Left lung (tissue), 14 donors: ENCODE measurements at places on chromosomes 2 and 18. TPM values are rescaled to one million over a fixed set of nuclear protein-coding genes. Genes with fewer than 3 reads are reported as not detected.
A peak's percentile ranks its signal among the peaks of the same experiment; 100 is the strongest.

Gene GALNT14
- total RNA-seq = 2.1 TPM

GRCh38 chr2:37852585-37853014 lies 72.5 kb upstream of the RMDN2 start:
- DNase-seq = no peak
- peaks cover 43% of the 10 kb centered on the region for H3K4me1 ChIP-seq
- H3K36me3 ChIP-seq = no peaks in the 10 kb centered on the region
- peak overlapping the region; percentile 8 for H3K27ac ChIP-seq

Gene GALNT3
- total RNA-seq = 37.7 TPM

- H3K36me3 ChIP-seq = no peaks in the 10 kb centered on the region
- DNase-seq = no peak
- no peaks in the 10 kb centered on the region for H3K4me1 ChIP-seq
- no peaks in the 10 kb centered on the region for H3K27me3 ChIP-seq
- H3K27ac ChIP-seq = no peak overlapping the region
These were observed 215.5 kb upstream of the RAB6C start for GRCh38 chr2:129763966-129764365.

- no peaks in the 10 kb centered on the region for H3K4me1 ChIP-seq
- no peaks in the 10 kb centered on the region for H3K36me3 ChIP-seq
- DNase-seq = no peak
- H3K27ac ChIP-seq = no peak overlapping the region
These were observed 31.3 kb downstream of the NPHP1 start for GRCh38 chr2:110173523-110173922.

GRCh38 chr2:34373586-34374233 lies 774.6 kb upstream of the FAM98A start:
- no peaks in the 10 kb centered on the region for H3K4me1 ChIP-seq
- DNase-seq = no peak
- H3K4me3 ChIP-seq = no peak overlapping the region
- no peaks in the 10 kb centered on the region for H3K27me3 ChIP-seq
- no peaks in the 10 kb centered on the region for H3K36me3 ChIP-seq

Gene PLEKHH2
- 23.3 TPM for total RNA-seq

- H3K4me3 ChIP-seq = no peak overlapping the region
- no peaks in the 10 kb centered on the region for H3K36me3 ChIP-seq
- H3K4me1 ChIP-seq = no peaks in the 10 kb centered on the region
- no peaks in the 10 kb centered on the region for H3K27me3 ChIP-seq
- no peak for DNase-seq
- H3K27ac ChIP-seq = no peak overlapping the region
These were observed 42.6 kb upstream of the ASXL2 start for GRCh38 chr2:25920786-25921415.

GRCh38 chr18:28183418-28184078 lies 6.6 kb upstream of the CDH2 start:
- H3K27ac ChIP-seq = no peak overlapping the region
- H3K4me3 ChIP-seq = no peak overlapping the region
- no peak for DNase-seq

Gene MREG
- total RNA-seq = 13.9 TPM

DNA sequence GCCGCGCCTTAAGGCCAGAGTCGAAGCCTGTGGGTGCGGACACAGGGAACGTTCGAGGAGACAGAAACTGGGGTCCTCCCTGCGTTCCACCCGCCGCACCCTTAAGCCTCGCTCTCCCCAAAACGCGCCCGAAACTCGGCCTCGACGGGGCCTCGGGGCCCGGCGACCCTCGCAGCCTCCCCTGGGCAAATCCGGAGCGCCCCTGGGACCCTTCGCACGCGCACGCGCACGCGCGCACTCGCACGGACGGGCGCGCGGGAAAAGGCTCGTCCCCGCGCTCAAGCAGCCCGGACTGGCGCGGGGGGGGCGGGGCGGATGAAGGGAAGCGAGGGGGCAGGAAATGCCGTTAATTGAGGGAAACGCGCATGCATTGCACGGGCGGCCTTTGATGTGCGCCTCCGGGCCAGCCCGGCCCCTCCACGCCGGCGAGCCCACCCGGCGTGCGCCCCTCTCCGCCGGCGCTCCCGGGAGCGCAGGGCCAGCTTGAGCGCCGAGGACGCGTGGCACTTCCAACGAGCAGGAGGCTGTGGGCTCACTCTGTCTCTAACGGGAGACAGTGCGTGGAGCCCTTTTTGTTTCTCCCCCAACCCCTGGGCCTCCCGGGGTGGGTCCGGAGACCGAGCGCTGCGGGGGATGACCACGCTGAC lies 5.4 kb upstream of the SALL3 start:
- H3K27ac ChIP-seq = no peak overlapping the region
- DNase-seq = no peak
- no peak overlapping the region for H3K4me3 ChIP-seq
- peaks cover 100% of the 10 kb centered on the region for H3K27me3 ChIP-seq

DNA sequence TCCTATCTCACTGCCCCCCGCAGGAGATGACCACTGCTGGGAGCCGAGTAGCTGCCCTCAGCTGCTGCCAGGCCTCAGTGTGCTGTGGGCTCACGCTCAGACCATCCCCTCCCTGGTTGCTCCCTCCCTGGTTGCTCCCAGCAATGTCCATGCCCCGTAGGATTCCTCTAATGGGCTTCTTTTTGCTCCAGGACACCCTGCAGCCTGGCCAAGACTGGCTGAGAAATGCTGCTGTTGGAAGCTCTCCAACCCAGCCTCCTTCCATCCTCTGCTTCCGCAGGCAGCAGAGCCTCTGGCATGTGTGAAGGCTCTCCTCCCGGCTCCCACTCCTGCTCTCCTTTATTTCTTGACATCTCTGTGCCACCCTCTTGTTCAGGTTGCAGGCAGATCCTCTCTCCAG lies 48.6 kb downstream of the SOX11 start:
- no peaks in the 10 kb centered on the region for H3K4me1 ChIP-seq
- no peaks in the 10 kb centered on the region for H3K27me3 ChIP-seq
- no peak overlapping the region for H3K4me3 ChIP-seq
- DNase-seq = no peak
- H3K36me3 ChIP-seq = no peaks in the 10 kb centered on the region

GRCh38 chr2:19868224-19868623 lies 33.6 kb downstream of the TTC32 start:
- no peak overlapping the region for H3K27ac ChIP-seq
- no peak for DNase-seq
- peak overlapping the region; percentile 18 for H3K4me3 ChIP-seq
- no peaks in the 10 kb centered on the region for H3K27me3 ChIP-seq

Gene MLPH
- total RNA-seq = 296 TPM

Gene PFN4
- total RNA-seq = 0.29 TPM

- no peak for DNase-seq
- H3K27me3 ChIP-seq = no peaks in the 10 kb centered on the region
- peaks cover 4% of the 10 kb centered on the region for H3K36me3 ChIP-seq
- H3K27ac ChIP-seq = no peak overlapping the region
- H3K4me1 ChIP-seq = no peaks in the 10 kb centered on the region
- H3K4me3 ChIP-seq = no peak overlapping the region
These were observed 14.7 kb downstream of the PID1 start for GRCh38 chr2:229256376-229256775.

GRCh38 chr2:127486247-127487058 lies 39.8 kb downstream of the IWS1 start:
- H3K27me3 ChIP-seq = no peaks in the 10 kb centered on the region
- peak overlapping the region; percentile 38 for H3K27ac ChIP-seq
- H3K4me3 ChIP-seq = no peak overlapping the region

GRCh38 chr2:233691443-233692433 lies 952 bp upstream of the UGT1A6 start:
- no peaks in the 10 kb centered on the region for H3K36me3 ChIP-seq
- no peak for DNase-seq
- H3K27ac ChIP-seq = no peak overlapping the region
- H3K27me3 ChIP-seq = no peaks in the 10 kb centered on the region
- H3K4me3 ChIP-seq = no peak overlapping the region

- no peak overlapping the region for H3K27ac ChIP-seq
- DNase-seq = no peak
- H3K4me1 ChIP-seq = no peaks in the 10 kb centered on the region
- H3K36me3 ChIP-seq = no peaks in the 10 kb centered on the region
- H3K27me3 ChIP-seq = no peaks in the 10 kb centered on the region
These were observed 16.5 kb upstream of the GPR155 start for GRCh38 chr2:174503161-174503809.

GRCh38 chr2:153912798-153913396 lies 41.2 kb downstream of the GALNT13 start:
- no peak overlapping the region for H3K27ac ChIP-seq
- no peaks in the 10 kb centered on the region for H3K36me3 ChIP-seq
- no peak for DNase-seq
- H3K4me3 ChIP-seq = no peak overlapping the region
- H3K27me3 ChIP-seq = no peaks in the 10 kb centered on the region

DNA sequence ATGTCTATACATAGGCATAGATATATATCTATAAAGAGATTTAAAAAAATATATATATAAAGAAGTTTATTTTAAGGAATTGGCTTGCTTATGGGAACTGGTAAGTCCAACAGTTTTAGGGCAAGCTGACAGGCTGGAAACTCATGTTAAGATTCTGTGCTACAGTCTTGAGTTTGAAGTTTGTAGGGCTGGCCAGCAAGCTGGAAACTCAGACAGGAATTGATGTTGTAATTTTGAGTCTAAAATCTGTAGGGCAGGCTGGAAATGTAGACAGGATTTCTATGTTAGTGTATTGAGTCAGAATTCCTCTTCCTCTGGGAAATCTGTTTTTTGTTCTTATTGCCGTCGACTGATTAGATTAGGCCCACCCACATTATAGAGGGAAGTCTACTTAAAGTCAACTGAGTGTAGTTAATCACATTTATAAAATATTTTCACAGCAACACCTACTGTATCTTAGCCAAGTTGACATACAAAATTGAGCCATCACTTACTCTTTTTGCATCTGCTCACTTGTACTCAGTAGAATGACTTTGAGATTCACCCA lies 60.8 kb downstream of the PHLPP1 start:
- no peaks in the 10 kb centered on the region for H3K36me3 ChIP-seq
- H3K4me3 ChIP-seq = no peak overlapping the region
- H3K27ac ChIP-seq = no peak overlapping the region
- peaks cover 3% of the 10 kb centered on the region for H3K4me1 ChIP-seq
- DNase-seq = no peak
- H3K27me3 ChIP-seq = no peaks in the 10 kb centered on the region

DNA sequence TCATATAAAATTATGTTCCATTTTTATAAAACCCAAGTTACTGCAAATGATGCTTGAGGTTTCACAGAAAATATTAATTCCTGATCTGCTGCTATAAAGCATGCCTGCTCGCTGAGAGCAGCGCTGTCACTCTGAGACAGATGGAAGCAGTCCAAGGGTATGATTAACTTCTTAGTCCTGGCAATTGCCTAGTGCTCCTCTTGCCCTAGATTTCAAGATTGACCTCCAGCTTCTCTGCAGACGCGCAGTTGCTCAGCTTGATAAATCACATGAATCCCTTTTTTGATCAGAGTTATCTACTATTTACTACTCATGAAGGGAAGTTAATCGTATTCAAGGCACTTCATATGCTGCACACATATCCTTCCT lies 154.6 kb upstream of the REV1 start:
- no peak for DNase-seq
- H3K4me3 ChIP-seq = no peak overlapping the region
- H3K36me3 ChIP-seq = no peaks in the 10 kb centered on the region
- H3K4me1 ChIP-seq = no peaks in the 10 kb centered on the region

Gene NIFK
- total RNA-seq = 34.6 TPM

DNA sequence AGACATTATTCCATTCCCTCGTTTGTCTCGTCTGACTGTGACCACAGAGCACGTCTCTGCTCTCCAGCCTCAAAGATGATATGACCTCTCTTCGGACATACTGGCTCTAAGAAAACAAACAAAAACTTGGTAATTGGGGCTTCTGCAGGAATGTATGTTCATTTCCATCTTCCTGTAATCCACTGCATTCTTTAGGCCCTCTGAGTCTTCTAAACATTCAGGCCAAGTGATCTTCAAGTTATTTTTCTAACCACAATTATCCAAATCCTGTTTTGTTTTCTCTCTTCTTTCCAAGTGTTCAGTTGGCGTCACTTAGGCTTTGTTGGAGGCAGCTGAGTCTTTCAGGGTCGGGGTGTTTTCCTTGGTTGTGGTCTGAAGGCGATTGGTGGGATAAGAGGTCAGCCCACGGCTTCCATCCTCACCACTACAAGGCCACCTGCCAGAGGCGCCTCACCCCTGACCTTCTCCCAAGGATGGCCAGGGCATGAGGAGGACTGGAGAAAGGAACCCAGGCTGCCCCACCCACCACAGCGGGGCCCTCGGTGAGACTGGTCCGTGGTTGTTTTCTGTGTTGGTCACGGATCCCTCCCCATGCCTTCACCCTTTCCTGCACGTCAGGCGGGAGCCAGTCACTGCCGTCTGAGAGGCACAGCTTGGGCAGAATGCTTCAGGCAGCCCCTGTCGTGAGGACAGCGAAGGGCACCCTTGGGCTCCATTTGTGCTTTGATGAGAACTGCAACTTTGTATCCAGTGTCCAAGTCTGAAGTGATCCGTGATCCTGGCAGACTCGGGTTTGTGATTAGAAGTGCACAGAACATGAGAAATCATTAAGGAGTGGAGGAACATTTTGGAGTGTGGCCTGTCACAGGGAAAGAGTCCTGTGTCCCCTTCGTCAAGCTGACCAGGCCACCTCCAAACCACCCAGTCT lies 88.6 kb upstream of the FHL2 start:
- no peak overlapping the region for H3K4me3 ChIP-seq
- H3K27ac ChIP-seq = no peak overlapping the region
- no peaks in the 10 kb centered on the region for H3K27me3 ChIP-seq
- H3K4me1 ChIP-seq = no peaks in the 10 kb centered on the region
- no peaks in the 10 kb centered on the region for H3K36me3 ChIP-seq

GRCh38 chr2:168378960-168379669 lies 77.0 kb upstream of the CERS6 start:
- no peak for DNase-seq
- H3K4me1 ChIP-seq = no peaks in the 10 kb centered on the region
- no peak overlapping the region for H3K4me3 ChIP-seq
- H3K27me3 ChIP-seq = no peaks in the 10 kb centered on the region
- no peaks in the 10 kb centered on the region for H3K36me3 ChIP-seq

- peak overlapping the region; percentile 50 for H3K27ac ChIP-seq
- H3K4me1 ChIP-seq = peaks cover 79% of the 10 kb centered on the region
- DNase-seq = no peak
- H3K36me3 ChIP-seq = no peaks in the 10 kb centered on the region
These were observed 78.4 kb downstream of the CLHC1 start for GRCh38 chr2:55153584-55154299.

GRCh38 chr2:234682492-234683228 lies 185.8 kb upstream of the ARL4C start:
- H3K27me3 ChIP-seq = no peaks in the 10 kb centered on the region
- no peak for DNase-seq
- no peak overlapping the region for H3K4me3 ChIP-seq

- no peaks in the 10 kb centered on the region for H3K36me3 ChIP-seq
- H3K27me3 ChIP-seq = no peaks in the 10 kb centered on the region
- H3K4me3 ChIP-seq = no peak overlapping the region
- H3K27ac ChIP-seq = no peak overlapping the region
These were observed 9.3 kb upstream of the ERBB4 start for GRCh38 chr2:212547716-212548454.

GRCh38 chr2:179843541-179843940 lies 17.9 kb downstream of the ZNF385B start:
- no peaks in the 10 kb centered on the region for H3K36me3 ChIP-seq
- no peak overlapping the region for H3K4me3 ChIP-seq
- H3K4me1 ChIP-seq = no peaks in the 10 kb centered on the region
- no peak overlapping the region for H3K27ac ChIP-seq
- no peaks in the 10 kb centered on the region for H3K27me3 ChIP-seq

Gene FBXO36
- 2.0 TPM for total RNA-seq
